ENCODE measurements at places on chromosomes 1 and 21. TPM values are rescaled to one million over a fixed set of nuclear protein-coding genes. Genes with fewer than 3 reads are reported as not detected.
A peak's percentile ranks its signal among the peaks of the same experiment; 100 is the strongest.

- DNase-seq, result no peak
Observed at GRCh38 chr1:209583408-209583807, at the start of gene CAMK1G. Gene CAMK1G, plus strand, starts transcription at chr1:209583714. Its CDS starts 11,270 bp downstream, at chr1:209594984.

DNA sequence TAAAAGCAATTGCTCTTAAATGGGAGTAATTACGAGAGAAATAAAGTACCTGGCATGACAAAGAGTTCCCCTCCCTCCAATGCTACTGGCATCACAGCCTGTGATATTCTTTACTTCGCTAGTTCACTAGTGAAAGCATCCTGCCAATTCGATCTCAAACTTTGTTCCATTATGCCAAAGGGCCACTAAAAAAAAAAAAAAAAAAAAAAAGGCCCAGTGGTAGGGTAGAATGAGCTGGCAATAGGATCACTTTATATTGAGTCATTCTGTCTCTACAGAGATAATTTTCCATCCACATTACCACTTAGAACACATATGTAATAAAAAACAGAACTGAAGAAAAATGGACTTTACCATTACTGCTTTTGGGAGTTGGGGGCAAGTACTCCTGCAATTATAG, 11.2 kb downstream of the PUM1 start:
- DNase-seq, result no peak

DNA sequence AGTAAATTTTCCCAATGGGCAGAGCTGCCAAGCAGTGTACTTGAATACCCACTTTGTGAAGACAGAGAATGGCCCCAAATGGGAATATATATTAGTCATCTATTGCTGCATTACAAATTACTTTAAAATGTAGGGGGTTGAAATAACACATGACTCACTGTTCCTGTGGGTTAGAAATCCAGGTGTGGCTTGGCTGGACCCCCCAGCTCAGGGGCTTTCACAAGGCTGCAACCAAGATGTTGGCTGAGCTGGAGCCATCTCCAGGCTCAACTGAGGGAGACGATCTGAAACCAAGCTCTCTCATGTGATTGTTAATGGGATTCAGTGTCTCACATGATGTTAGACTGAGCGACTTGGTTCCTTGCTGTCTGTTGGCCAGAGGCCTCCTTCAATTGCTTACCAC, 33.4 kb upstream of the ARHGAP29 start:
- no peak for DNase-seq

DNA sequence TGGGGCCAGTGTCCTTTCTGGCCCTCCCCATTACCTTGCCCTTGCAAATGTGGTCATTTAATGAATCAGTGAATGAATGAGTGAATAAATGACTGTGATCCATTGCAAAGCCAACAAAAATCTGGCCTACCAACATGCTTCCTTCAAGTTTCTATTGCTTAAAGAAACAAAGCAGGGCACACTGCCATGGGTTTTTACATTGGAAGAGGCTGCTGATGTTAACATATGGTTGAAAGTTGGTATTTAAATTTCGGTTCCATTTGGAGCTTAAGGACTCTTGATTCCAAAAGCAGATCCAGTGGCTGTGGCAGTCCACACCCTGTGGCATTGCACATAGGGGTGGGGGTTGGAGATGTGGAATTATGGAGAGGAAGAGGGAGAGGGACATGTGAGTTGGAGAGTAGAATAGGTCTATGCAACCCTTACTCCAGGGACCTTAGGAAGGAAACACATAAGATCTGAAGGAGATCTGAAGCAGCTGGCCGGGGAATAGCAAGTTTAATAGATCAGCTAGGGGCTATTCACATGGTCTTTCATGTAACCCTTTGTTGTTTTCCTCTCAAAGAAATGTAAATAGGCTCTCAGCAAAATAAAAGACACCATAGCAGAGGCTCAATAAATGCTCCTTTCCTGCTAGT, 7.2 kb downstream of the ABCA4 start:
- no peak for DNase-seq

GRCh38 chr1:170445096-170445495, 86.9 kb upstream of the GORAB start:
- no peak for DNase-seq

GRCh38 chr1:231385416-231385748, 36.7 kb downstream of the EGLN1 start:
- no peak for DNase-seq

GRCh38 chr1:195709821-195710220, 898.4 kb downstream of the KCNT2 start:
- no peak for DNase-seq

GRCh38 chr1:204846546-204846945, 24.1 kb upstream of the NFASC start:
- DNase-seq, result no peak

DNA sequence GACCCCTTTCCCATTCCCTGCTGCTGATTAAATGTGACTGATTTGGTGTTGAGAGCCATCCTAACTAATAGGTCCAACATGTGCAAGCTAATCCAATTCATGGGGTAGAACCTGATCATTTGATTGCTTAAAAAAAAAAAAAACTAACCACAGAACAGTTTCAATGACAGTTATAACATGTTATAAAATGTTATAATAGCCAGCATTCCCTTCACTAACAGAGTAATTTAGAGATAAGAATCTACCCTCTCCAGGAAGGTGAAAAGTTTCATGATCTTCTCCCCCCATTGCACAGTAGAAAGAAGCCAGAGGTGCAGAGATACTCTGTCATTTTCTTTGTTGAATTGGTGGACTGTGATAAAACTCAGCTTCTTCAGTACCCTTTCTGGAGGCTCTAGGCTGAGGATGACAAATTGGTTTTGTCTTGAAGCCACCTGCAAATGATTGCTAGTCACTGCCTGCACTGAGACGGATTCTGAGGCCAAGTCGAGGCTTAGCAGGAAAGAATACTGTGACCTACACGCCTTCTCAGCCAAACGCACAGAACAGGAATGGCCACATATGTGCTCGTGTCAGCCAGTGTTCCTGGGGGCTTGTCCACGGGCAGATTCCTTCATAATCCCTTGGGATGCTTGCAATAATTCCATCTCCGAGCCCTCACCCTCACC, 215.7 kb upstream of the IRF2BP2 start:
- no peak for DNase-seq

- no peak for DNase-seq
Observed at GRCh38 chr1:88333086-88333695, 350.9 kb upstream of the PKN2 start.

DNA sequence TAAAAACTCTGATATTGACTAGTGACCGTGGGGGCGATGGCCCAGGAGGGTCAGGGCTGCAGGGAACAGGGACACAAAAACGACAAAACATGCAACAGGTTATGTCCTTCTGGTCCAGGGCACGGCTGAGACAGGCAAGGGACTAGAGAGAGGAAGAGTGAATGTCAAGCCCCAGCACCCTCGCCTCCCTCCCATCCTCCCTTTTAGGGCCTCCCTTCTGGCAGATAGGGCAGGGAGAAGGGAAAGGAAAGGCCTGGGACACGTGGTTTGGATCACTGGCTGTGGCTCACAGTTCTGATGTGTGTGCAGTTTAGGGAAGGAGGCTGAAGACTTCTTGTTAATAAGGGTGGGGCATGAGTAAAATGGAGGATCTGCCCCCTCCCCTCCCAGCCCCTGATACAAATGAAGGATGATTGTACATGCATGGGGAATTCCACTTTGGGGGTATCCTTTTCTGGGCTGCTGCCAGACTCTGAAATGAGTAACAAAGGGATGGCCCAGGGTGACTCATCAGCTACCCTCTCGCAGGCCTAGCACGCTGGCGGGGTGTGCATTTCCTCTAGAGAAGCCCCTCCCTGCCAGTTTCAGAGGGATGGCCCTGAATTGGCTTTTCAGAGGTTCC, 14.2 kb downstream of the CAPN2 start:
- peak; percentile 90 for DNase-seq

DNA sequence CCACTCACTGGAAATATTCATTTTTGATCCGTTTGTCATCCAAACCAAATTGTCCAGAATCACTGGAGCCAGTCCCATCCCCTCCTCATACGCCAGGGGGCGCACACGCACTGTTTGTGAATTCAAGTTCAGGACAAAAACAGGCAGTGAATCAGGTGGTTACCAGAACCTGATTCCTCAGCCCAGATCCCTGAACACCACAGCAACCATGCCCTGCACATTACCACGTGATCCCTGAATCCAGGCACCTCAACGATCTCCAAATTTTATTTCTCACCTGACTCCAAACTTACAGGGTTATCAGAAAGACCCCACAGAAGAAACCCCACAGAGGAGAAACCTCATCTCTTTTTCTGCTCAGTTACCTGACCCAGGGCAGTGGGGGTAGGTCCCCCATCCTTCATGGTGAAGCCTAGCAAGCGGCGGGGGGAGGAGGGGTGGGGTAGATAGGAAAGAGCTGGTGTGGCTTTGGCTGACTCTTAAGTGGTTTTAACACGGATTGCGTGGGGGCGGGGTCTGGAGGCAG, 1.4 kb upstream of the PTPRF start:
- DNase-seq, result peak; percentile 85

GRCh38 chr21:42448686-42449085, 45.0 kb downstream of the UBASH3A start:
- DNase-seq, result no peak

DNA sequence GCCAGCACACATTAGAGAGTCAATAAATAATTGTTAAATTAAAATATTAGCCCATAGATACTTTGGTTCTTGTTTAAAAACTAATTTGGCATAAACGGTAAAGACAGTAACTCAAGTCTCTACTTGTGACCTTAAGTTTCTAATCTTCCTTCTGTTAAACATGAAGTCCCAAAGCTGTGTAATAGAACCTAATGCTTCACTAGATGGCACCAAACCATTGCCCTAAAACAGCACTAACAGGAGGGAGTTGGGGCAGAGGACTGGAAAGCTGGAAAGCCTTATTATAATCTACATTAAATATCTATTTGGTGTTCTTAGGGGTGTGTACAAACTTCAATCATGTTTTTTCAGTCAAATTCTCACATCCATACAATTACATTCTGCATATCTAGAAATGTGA, 176.7 kb downstream of the OLFM3 start:
- no peak for DNase-seq

- no peak for DNase-seq
Observed at GRCh38 chr1:219582296-219582695, 30.6 kb downstream of the ZC3H11B start.

GRCh38 chr1:71785000-71785399, 497.3 kb downstream of the NEGR1 start:
- no peak for DNase-seq

GRCh38 chr1:210620867-210621488, 292.3 kb downstream of the HHAT start:
- no peak for DNase-seq

GRCh38 chr1:218775501-218776021, 398.1 kb upstream of the LYPLAL1 start:
- no peak for DNase-seq

GRCh38 chr1:73813716-73814115, 384.3 kb downstream of the LRRIQ3 start:
- DNase-seq, result no peak

GRCh38 chr1:213683529-213683928, 304.2 kb upstream of the PROX1 start:
- DNase-seq, result no peak

DNA sequence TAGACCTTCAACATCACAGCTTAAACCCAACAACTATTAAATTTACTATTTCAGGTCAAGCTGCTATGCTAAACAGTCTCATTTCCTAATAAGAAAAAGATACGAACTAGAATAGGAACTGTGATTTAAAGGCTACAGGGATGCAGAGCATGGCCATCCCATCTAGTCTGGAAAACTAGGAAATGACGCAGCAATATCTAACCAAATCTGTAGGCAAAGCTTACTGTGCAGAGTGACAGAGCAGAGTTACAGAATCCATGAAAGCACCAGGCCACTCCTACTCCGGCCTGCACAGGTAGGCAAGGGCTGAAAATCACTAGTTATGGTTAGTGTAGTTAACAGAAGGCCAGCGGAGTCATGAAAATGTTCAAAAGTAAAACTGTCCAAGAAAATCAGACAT, 2.1 kb downstream of the HLCS start:
- DNase-seq, result no peak

GRCh38 chr1:51942281-51942680, 48.2 kb downstream of the RAB3B start:
- no peak for DNase-seq

DNA sequence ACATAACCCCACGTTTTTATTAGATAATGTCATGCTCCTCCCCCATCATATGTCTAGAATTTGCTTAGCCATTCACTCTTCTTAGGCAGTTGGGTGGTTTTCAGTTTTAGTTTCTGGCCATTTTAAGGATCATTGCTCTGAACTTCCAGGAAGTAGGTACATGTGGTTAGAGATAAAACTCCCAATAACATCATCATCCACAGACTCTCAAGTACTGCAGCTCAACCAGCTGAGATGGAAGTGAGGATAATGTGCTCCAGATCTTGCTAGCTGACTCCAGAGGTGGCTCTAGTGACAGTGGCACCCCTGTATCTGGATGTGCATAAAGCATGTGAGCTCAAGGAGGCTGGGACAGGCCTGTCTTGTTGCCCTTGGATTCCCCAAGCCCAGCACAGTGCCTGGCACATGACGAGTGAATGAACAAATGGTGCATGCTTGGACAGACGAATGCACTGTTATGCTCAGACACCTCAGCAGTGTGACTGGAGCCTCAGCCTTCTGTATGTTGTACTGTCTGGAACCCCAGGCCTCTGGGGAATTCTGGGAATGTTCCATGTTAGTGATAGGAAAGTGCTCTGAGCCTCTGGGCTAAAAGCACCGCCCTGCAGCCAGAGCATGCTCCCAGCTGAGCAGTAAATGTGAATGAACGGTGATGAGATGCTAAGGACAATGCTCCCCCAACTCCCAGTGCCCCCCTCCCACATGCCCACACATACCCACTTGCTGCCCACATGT, 16.4 kb upstream of the KCNN3 start:
- no peak for DNase-seq

DNA sequence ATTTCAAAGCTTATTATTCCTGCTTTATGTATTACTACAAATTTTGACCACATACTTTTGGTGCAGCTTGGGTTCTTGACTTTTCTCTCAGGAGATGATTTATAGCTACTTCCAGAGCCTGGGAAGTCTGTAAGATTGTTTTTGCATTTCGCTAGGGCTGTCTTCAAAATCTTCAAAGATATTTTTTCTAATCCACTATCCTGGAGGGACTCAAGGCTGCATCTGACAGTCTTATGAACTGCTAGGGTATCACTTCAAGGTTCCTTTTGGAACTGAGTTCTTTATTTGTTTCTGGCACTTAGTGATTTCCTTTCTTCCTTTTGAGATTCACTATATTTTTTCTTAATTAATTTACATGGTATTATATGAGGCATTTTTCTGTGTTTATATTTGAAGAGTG, 90.0 kb upstream of the LYPLAL1 start:
- no peak for DNase-seq

Gene S100A4
- total RNA-seq, result 628 TPM

Gene CHRNB2
- not detected for total RNA-seq

Gene TDRD5
- not detected for total RNA-seq

Gene HES2
- total RNA-seq, result 0.05 TPM

Gene RIPPLY3
- total RNA-seq, result 0.10 TPM

Gene CD34
- not detected for total RNA-seq

Gene SH3BP5L
- 28.9 TPM for total RNA-seq

Gene S100A14
- not detected for total RNA-seq

Gene NUDT4B
- total RNA-seq, result not detected
